ENCODE measurements at places on chromosomes 2 and 18.

DNA sequence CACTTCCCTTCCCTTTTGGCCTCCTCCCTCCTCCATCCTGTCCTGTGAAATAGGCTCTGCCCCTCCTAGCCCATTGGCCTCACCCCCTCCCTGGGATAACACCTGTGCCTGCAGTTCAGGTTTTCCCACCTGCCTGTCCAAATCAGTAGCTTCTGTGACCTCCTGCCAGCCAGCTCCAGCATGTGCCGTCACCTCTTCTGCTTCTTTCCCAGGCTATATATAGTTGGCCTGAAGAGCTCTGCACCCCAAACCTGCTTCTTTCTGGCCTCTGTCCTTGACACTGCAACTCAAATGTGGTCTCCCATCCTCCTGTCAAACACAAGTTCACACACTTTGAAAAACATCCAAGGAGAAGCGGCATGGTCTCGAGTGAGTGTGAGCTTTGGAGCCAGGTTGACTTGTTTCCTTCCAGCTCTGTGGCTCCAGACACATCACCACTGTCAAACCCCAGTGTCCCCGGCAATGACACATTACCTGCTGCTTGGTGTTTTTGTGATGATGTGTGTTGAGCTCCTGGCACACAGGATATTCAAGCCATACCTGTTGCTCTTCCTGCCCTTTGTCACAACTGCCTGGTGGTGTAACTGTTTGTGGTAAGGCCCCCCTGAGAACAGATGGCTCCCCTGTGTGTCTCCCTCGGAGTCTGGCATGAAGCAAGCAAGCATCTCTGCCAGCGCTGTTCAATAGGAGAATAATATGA lies 143.6 kb upstream of the DAPL1 start:
- no peak for DNase-seq

GRCh38 chr2:10027660-10028330 lies 15.6 kb upstream of the KLF11 start:
- no peak for DNase-seq

- DNase-seq, result no peak
Measured at GRCh38 chr2:23241611-23242245, 143.3 kb upstream of the KLHL29 start.

DNA sequence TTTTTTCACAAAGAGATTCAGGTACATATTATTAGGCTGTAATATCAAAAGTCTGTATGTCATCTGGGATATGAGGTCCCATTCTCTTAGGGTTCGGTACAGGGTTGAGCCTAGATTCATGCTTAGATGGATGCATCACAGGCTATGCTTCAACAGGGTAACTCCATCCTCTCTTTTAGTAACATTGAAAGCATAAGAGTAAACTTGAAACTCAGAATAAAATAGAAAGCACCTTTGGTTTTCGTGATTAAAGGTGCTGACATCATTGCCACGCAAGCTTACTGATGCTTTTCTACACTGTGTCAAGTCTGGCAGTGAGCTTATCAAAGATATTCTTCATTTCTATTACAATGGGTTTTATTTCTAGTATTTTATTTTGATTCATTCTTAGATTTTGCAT lies 419.1 kb upstream of the DSEL start:
- no peak for DNase-seq

DNA sequence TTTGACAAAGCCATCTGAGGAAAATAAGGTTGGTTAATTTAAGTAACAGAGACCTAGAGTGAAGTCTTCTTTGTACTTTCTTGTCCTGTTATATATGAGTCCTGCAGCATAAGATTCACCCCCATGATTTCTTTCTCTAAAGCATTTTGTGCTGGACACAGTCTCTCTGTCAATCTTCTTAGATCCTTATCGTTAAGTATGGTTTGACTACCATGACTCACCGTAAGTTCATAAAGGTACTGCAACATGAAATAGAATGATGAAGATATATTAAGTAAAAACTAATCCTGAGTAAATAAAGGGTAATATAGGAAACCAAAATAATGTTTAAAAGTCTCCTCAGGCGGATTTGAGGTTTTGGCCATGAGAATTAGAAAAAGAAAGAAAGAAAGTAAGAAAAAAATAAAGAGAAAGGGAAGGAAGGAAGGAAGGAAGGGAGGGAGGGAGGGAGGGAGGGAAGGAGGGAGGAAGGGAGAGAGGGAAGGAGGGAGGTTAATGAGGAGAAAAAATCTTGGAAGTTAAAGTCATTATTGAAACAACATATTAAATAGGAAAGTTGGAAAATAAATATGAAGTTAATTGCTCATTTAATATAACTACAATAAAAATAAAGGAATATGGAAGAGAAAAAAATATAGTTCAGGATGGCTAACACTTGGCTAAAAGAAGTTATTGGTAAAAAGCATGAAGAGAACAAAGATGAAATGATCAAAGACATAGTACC lies 980.3 kb upstream of the CDH2 start:
- no peak for DNase-seq

All from anterior cingulate cortex (tissue), 58 donors.